ENCODE measurements at places on chromosomes 1 and 21.

GRCh38 chr21:35077975-35078374 lies 28.9 kb upstream of the RUNX1 start:
- DNase-seq: no peak

- no peak for DNase-seq
Measured at GRCh38 chr1:46065405-46065804, 67.0 kb downstream of the PIK3R3 start.

DNA sequence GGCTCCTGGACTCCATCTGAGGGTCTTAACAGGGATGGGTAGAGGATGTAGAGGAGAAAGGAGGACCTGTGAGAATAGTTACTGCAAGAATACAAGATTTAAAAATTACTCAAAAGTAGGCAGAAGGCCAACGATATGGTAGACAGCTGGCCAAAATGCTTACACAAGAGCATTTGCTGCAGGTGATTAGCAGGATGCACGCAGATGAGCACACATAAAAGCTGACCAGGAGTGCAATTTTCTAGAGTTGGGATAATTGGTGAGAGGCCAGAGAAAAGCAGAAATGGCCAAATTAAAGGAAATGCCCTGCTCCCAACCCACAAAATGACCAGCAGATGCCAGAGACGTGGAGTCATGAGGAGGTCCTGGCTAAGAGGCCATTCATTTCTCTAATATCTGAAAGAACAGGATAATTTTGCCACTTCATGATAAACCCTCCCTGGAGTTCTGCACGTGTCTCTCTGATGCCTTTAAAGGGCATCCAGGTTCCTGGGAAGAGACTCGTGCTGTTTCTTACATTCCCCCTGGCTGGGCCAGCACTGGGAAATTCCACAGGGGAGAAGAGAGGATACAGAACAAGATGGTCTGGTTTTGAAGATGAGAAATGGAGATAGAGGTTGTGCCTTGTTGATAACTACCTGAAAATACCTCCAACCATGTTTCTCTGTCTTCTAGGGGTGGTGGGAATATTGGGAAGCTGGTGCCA lies 62.3 kb upstream of the KCNA3 start:
- DNase-seq: no peak

GRCh38 chr21:29360799-29361765 lies 62.4 kb downstream of the BACH1 start:
- DNase-seq: no peak

- no peak for DNase-seq
Measured at GRCh38 chr21:33162436-33162951, 67.2 kb upstream of the IFNAR2 start.

DNA sequence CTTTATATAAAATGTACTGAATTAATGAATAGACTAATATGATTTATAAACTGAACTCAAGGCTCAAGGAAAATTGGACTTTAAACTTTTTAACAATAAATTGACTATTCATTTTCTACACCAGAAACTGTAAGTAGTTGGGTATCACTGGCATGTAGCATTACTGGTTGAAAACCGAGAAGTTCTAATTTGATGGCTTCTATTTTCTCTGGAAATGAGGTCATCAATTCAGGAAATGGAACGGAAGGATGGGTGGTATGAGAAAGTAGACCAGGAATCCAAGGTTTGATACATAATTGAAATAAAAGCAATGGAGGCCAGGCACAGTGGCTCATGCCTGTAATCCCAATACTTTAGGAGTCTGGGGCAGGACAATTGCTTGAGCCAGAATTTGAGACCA lies 50.4 kb downstream of the RERE start:
- DNase-seq: no peak

DNA sequence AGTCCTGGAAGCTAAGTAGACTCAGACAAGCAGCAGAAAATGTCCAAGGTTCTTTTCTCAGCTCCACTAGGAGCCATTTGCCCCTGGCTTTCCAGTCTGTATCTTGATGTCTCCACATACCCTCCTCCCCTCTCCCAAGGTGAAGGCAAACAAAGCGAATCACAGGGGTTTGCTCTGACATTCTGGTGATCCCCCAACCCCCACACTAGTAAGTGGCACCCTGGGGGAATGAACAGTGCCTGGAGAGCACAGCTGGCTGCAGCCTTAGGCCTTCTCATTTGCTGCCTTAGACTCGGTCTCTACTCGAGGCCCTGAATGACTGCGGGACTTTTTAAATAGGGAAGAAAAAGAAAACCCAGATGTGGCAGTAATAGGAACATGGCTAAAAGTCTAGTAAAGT lies 15.3 kb downstream of the ERI3 start:
- DNase-seq: no peak

DNA sequence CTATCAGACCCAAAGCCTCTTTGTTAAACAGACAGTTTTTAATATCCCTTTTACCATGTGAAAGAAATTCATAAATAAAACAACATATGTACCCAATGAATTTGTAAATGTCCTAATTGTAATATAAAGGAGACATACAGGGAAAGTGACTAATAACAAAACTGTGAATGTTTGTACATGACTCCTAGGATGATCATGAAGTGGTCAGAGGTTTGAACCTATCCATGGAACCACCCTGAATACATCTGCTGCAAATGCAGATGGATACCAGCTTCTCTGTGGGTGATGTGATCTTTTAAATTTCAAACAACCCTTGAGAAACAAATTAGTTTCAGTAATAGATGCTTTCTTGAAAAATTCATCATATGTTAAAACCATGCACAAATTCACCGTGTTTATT lies 16.7 kb upstream of the ACBD3 start:
- DNase-seq: no peak

GRCh38 chr1:89607586-89608318 lies 25.2 kb upstream of the LRRC8C start:
- DNase-seq: peak; percentile 29

DNA sequence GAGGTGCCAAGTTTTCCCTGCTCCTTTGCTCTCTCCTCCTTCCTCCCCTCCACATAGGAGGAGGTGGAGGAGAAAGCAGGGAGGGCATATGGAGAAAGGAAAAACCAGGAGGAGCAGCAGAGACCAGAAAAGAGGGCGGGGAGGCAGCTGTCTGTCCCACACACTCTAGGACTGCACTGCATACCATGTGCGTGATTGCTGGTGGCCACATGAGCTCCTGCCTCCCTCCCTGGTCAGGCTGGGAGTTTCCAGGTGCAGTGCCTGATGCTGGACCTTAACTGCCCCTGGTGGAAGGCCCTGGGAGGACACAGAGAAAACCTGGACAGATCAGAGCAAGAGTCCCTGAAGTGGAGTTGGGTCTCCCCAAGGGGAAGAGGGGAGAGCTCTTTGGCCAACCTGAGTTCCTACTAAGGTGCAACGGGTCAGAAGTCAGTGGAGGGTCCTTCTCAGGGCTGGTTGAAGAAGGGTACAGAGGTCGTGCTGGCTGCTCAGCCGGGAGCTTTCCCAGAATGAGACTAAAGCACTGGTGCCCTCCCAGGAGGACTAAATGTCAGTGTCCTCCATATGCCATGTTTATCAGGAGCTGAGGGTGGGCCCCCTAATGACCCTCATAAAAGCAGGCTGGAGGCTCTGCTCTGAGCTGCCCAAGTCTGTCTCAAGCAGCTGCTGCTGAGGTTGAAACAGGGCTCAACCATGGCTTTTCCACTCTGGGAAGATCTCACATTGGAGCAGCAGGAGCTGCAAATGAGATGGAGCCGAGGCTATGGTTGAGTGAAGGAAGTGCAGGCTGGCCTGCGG lies 3.5 kb upstream of the LGR6 start:
- no peak for DNase-seq

GRCh38 chr1:222791006-222791710 lies 23.7 kb upstream of the DISP1 start:
- no peak for DNase-seq
